Ureter (tissue), 1 donor: ENCODE measurements at places on chromosomes 16 and 17. TPM values are rescaled to one million over a fixed set of nuclear protein-coding genes. Genes with fewer than 3 reads are reported as not detected.
A peak's percentile ranks its signal among the peaks of the same experiment; 100 is the strongest.

The CASKIN1 gene
- total RNA-seq, result 0.05 TPM

The QPRT gene
- total RNA-seq, result 24.7 TPM

The ITGAL gene
- 8.9 TPM for total RNA-seq

GRCh38 chr16:4263504-4264436 is 9.1 kb downstream of the TFAP4 start:
- peak; percentile 82 for DNase-seq

DNA sequence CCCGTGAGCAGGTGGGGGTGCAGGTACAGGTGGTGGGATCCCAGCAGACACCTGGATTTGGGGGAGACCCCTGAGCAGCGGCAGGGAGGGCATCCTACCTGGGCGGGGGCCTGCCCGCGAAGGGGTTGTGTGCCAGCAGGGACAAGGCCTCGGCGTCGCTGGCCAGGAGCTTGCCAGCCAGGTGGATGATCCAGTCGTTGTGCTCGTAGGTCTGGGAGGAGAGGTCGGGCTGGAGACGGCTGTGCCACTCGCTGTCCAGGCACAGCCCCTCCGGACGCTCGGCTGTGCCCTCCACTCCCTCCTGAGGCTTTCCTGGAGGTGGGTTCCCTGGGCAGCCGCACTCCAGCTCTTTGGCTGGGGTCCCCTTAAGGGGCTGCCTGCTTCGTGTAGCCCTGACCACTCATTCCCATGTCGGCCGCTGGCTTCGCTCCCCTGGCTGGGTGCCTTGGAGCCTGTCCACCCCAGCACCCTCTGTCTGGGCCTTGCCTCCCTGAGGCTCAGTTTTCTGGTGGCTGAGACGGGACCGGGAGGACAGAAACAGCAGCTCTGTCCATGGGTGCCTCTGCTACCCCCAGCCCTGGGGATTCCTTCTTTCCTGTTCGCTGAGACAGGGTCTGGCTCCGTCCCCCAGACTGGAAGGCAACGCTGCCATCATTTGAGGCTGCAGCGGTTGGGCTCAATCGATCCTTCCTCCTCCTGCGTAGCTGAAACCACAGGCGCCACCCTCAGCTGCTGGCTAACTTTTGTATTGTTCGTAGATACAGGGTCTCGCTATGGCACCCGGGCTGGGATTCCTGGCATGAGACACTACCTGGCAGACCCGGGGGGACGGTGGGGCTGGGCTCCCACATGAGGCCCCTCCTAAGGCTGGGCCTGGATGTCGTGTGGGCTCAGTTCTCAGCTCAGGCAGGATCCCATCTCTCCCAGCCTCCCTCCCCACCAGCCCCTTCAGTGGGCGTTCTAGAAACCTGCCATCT is 68.6 kb upstream of the GNG13 start:
- DNase-seq, result no peak

GRCh38 chr17:7403043-7403726 is 712 bp downstream of the TMEM256 start:
- no peak for DNase-seq

DNA sequence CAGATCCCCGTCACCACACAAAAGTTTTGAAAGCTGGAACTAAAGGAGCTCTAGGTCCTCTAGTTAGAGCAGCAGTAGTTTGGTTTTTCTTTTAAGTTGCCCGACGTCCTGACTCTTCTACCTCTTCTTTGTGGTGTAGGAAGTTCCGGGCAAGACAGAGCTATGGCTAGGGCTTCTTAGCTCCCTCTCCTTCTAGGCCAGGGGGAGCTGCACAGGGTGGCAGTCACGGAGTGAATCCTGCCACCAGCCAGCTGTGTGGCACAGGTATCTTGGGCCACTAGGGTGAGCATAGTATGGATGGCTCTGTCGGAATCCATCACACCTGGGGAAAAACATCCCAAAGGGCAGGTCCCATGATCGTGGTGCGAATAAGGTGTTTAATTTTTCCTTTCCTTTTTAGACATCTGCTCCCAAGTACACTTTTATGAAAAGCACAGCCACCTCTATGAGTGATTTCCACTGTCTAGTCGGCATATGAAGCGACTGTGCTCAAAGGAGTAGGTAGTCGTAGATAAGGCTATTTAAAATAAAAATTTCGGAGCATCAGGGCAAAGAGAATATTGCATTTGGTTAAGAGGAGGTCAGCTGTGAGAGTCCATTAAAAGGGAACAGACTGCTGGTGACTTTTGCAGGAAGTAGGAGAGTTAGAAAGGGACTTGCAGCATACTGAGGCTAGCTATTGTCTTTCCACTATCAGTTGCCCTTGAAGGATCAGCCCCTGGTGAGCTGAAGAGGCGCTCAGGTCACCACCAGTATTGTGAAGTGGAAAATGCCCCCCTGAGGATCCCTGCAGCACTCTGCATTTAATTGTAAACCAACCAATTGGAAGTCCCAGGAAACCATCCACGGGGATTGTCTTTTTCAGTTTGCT is 2.1 kb downstream of the PRKCA start:
- DNase-seq, result no peak

GRCh38 chr17:75412455-75413317 is 7.2 kb upstream of the GRB2 start:
- DNase-seq, result peak; percentile 62

The GAS7 gene
- total RNA-seq, result 31.2 TPM

GRCh38 chr17:32494621-32495358 is 8.0 kb downstream of the CDK5R1 start:
- no peak for DNase-seq

DNA sequence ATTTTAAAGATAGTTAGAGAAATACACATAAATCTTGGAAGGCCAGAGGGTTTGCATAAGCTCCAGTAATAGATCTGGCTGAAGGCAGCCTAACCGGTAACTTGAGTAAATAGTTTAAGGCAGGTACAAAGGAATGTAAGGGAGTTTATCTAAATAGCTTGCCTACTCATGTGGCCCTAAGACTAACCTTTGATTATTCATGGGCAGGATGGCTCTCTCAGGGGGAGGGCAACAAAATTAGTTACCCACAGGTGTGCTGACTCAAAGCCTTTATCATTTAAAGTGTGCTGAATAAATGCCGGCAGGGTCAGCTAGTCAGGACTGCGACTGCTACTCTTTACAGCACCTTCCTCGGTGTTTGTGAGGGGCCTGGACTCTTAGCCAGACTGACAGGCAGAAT is 761.3 kb upstream of the KIF2B start:
- no peak for DNase-seq
